Endothelial cell of umbilical vein (primary cell): ENCODE measurements at places on chromosomes 2 and 18.

DNA sequence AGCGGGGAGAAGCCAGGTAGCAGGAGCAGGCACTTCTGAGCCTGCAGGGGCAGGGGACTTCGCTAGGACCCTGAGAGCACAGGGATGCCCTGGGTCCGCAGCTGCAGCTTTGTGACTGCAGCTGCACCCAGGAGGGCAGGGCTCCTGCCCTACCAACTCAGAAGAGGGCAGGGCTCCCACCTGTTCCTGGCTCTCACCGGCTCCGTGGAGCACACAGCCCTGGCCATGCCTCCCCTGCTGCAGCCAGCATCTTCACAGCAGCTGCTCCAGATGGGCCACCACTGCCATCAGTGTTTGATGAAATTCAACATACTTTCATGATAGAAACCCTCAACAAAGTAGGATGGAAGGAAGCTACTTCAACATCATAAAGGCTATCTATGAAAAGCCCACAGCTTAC, 92.7 kb downstream of the FAM210A start:
- DNase-seq: no peak

DNA sequence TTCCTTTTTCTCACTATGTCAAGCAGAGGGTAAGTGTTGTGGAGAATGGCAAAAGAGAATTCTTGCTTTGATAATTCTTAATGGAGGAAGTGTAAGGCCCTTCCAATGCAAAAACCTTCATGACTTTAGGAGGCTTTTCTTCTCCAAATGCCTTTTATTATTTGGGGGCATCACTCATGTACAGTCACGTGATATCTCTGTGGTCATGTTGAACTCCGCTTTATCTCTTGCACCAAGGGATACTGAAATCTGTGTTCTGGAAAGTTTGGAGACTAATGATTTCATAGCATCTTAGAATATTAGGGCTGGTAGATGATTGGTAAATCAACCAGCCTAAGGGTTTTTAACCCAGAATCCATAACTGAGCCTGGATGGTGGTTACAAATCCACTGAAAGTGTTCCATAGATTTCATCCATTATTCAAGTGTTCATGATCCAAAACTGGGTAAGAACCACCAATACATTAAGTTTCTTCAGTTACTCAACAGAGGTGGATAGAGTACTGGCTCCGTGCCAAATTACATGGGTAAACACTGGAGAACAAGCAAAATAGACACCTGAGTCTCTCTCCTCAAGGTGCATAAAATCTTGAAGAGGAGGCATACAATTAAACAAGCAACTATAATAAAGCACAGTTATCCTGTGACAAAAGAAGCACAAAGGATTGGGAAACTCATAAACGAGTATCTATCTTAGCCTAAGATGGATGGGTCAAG, 169.6 kb upstream of the EPHA4 start:
- no peak for DNase-seq

- DNase-seq: peak; percentile 26
Observed at GRCh38 chr2:150247481-150247880, 240.0 kb downstream of the RND3 start.

GRCh38 chr2:234425639-234426603, 71.0 kb downstream of the ARL4C start:
- no peak for DNase-seq

- DNase-seq: peak; percentile 49
Observed at GRCh38 chr2:102143450-102143985, 972 bp downstream of the IL1R1 start.

GRCh38 chr2:206255003-206255402, 19.5 kb upstream of the ZDBF2 start:
- no peak for DNase-seq

- no peak for DNase-seq
Observed at GRCh38 chr2:199310771-199311585, 146.8 kb downstream of the SATB2 start.

GRCh38 chr2:151422917-151423439, 13.3 kb downstream of the RIF1 start:
- no peak for DNase-seq

DNA sequence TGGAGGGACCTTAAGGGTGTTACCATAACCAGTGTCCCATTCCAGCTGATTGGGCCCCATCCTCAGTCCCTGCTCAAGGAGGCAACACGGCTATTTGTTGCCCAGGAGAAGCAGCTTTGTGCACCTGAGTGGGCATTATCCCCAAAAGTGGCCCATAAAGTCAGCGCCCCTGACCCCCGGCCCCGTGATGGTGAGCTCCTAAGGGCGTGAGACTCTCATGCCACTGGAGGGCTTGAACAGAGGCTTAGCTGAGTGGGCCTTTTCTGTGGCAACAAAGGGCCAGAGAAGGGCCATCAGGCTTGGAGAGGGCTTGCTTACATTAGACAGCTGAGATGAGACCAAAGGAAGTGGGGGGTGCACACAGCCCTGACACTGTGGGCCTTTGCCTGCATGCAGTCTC, 99.2 kb upstream of the RAB6C start:
- no peak for DNase-seq

GRCh38 chr18:58098706-58099105, 54.7 kb downstream of the NEDD4L start:
- DNase-seq: no peak

GRCh38 chr2:100614455-100615000, 51.7 kb downstream of the PDCL3 start:
- no peak for DNase-seq

- no peak for DNase-seq
Observed at GRCh38 chr2:54396798-54397197, 59.3 kb upstream of the SPTBN1 start.

DNA sequence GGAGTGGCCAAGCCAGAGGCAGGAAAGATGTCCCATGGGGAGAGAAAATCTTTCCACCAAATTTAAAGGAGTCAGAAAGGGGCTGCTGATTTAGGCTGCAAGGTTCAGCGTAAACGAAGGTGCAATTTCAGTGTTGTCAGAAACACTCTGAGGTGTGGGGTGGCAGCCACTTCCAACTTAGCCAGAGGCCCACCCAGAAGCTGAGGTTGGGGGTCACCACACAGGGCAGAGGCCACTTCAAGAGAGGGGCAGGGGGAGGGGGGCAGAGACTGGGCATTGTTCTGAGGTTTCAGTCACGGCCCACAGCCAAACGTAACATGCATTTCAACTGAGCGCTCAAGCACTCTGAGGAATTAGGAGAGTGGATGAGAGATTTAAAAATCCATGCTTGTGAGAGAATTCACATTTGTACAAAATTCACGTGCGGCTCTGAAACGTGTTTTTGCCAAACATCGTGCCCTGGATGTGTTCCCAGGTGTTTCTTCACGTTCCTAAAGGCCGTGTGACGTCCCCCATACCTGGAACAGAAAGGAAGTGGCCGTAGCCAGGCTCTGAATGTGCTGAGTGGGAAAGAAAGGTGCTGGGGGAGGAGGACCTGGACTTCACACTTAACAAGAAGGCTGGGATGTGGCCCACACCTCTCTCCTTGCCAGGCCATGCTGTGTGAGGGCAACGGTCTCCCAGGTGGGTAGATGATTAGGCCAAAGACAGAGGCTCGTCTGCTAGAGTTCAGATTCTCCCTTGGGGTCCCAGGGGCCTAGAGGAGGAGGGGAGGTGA, 19.5 kb upstream of the BOK start:
- no peak for DNase-seq

- DNase-seq: peak; percentile 79
Observed at GRCh38 chr18:62339106-62339988, 14.2 kb downstream of the TNFRSF11A start.

DNA sequence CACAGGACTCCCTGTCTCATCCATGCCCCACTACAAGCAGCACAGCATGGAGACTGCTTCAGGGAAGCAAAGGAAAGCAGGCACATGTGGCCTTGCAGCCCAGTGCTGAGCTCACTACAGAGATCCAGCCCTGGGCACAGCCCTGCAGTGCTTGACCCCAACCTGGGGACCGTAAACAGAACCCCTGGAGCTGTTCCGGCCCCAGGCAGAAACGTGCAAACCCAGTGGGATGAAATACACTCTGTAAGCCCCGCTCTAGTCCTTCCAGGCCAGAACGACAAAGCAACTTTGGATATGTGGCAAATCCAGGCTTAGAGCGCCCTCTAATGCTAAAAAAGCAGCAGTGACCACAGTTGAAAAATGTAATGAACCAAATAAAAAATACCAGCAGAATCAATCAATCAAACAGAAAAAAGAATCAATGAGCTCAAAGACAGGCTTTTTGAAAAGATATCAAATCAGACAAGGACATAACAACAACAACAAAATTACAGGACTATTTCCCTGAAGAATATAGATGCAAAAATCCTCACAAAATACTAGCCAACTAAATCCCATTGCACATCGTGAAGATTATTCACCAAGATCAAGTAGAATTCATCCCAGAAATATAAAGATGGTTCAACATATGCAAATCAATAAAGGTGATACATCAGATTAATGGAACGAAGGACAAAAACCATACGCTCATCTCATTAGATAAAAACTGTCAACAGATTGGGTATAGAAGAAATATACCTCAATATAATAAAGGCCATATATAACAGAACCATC, 45.6 kb downstream of the ZNF519 start:
- DNase-seq: peak; percentile 34

GRCh38 chr2:24793761-24794435, 673 bp downstream of the CENPO start:
- DNase-seq: peak; percentile 68

- DNase-seq: peak; percentile 22
Observed at GRCh38 chr2:197339496-197340220, 29.1 kb upstream of the ANKRD44 start.

- no peak for DNase-seq
Observed at GRCh38 chr2:127362971-127363370, 24.8 kb downstream of the MAP3K2 start.

- no peak for DNase-seq
Observed at GRCh38 chr18:57294547-57294946, 57.8 kb upstream of the ST8SIA3 start.

- DNase-seq: no peak
Observed at GRCh38 chr18:4797002-4797685, 342.0 kb upstream of the DLGAP1 start.

DNA sequence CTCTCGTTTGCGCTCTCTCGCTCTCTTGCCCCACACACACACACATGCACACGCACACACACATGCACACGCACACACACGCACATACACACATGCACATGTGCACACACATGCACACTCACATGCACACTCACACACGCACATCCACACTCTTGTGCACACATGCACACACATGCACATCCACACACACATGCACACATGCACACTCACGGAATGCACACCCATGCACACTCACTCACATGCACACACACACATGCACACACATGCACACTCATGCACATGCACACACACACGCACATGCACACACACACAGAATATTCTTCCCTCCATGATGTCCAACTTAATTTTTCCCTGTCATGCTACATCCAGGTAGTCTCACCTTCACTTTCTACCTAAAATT, 360.1 kb downstream of the DCC start:
- no peak for DNase-seq

- DNase-seq: no peak
Observed at GRCh38 chr18:21933931-21934765, 193.6 kb downstream of the MIB1 start.

GRCh38 chr2:200247494-200247893, 59.0 kb upstream of the SPATS2L start:
- no peak for DNase-seq

DNA sequence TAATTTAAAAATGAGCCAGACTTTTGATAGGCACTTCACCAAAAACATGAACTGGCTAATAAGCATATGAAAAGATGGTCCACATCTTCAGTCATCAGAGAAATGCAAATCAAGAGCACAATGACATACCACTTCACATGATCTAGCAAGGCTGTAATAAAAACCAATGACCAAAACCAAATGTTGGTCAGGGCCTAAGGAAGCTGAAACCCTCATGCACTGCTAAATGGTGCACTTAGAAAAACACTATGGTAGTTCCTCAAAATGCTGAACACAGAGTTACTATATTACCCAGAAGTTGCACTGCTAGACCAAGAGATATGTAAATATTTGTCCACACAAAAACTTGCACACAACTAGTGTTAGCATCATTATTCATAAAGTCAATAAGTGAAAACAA, 504.9 kb upstream of the SOX11 start:
- DNase-seq: no peak

DNA sequence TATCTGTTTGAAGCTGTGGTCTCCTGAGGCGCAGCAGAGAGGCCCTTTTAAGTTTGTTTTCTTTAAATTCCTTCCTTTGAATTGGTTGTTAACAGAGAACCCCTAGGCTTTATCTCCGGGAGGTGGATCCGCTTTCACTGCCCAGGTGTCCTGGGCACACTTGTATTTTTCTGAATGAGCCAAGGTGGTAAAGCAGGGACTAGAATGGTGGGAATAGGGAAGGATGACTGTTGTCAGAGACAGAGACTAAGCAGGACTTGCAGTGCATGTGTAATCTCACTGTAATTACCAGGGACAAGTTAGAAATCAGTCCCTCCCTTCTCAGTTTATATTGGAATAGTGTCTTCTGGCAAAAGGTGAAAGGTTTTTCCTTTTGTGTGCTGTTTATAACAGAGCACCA, 72.8 kb downstream of the PHLPP1 start:
- no peak for DNase-seq

GRCh38 chr2:160227293-160227915, 27.3 kb upstream of the ITGB6 start:
- DNase-seq: peak; percentile 78

GRCh38 chr2:241818943-241819270, 9.9 kb downstream of the NEU4 start:
- no peak for DNase-seq
